ENCODE measurements at places on chromosomes 3 and 15. TPM values are rescaled to one million over a fixed set of nuclear protein-coding genes. Genes with fewer than 3 reads are reported as not detected.

DNA sequence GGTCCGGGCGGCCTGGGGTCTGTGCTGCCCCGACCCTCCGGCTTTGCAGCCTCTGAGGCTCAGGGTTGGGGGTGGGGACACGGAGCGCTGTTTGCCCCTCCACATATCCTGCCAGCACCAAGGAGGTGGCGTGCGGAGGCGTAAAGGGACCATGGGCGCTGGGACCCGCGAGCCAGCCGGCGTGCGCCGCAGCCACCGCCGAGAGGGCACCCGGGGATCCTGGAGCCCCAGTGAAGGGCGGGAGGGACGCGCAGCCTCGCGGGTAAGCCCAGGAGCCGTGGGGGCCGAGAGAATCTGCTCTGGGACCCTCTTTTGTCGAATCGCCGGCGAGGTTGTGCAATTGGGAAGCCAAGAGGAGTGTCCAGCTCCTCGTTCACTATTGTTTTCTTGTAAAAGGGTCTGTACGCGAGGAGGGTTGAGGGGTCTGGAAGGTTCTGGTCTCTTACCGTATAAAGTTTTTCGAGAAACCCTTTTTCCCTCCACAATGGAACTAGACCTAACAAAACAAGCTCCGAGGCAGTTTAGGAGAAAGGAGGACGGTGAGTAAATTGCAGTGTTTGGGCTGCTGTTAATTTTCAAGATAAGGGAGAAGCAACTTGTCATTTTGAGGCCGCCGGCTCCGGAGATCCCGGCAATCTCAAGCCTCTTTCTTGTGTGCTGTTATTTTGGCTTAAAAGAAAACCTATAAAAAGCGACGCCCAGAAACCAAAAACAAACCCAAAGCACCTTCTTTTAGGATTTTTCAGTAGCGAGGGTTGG lies 29.9 kb upstream of the ST3GAL6 start:
- peak; percentile 7 for DNase-seq

Gene SLC7A14
- total RNA-seq = 0.23 TPM

Gene NAA80
- total RNA-seq = 7.0 TPM

DNA sequence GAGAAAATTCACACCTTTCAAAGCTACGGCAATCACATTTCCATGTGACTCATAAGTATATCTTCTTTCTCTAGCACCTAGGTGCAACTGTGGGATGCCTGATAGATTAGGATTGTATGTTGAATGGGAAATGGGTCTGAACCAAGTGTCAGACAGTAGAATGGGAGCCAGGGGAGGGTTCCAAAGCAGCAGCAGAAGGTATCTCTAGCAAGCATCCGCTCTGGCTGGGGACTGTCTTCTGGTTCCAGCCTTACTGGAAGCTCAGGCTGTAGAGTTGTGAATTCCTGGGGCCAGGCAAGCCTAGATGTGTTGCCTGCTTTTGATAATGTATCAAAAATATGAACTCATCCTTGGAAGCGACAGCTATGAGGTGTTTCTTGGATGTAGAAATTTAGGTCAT lies 2.1 kb upstream of the CHL1 start:
- no peak for DNase-seq

DNA sequence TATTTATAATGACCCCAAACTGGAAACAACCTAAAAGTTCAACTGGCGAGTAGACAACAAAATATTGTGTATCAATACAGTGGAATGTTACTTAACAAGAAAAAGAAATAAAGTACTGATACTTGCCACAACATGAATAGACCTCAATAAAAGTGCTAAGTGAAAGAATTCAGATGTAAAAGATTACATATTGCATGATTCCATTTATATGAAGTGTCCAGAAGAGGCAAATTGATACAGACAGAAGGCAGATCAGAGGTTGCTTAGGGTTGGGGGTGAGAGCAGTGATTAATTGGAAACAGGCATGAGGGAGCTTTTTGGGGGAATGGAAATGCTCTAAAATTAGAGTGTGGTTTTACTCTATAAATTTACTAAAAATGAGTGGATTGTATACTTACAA lies 183.3 kb downstream of the SATB1 start:
- DNase-seq = no peak
